Hepatic stellate cell (primary cell): ENCODE measurements at places on chromosomes 11 and 22.
A peak's percentile ranks its signal among the peaks of the same experiment; 100 is the strongest.

DNA sequence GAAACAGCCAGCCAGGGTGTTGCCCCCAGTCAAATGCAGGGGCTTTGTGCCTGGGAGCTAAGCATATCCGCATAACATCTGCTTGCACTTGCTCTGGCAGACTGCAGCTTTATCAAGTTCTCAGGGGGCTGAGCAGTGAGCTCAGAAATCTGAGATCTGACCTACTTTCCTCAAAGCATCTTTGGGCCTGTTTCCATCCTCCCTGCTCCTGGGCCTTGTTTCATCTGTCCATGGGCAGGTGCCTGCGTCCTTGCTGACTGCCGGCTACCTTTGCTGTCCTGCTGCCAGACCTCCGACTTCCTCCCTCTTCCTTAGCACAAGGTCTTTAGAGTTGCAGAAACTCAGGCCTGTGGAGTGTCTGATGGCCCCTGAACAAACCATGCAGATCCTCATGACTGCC lies 131.2 kb upstream of the B3GAT1 start:
- no peak for DNase-seq

GRCh38 chr22:36136475-36136874 lies 24.1 kb downstream of the APOL3 start:
- no peak for DNase-seq

DNA sequence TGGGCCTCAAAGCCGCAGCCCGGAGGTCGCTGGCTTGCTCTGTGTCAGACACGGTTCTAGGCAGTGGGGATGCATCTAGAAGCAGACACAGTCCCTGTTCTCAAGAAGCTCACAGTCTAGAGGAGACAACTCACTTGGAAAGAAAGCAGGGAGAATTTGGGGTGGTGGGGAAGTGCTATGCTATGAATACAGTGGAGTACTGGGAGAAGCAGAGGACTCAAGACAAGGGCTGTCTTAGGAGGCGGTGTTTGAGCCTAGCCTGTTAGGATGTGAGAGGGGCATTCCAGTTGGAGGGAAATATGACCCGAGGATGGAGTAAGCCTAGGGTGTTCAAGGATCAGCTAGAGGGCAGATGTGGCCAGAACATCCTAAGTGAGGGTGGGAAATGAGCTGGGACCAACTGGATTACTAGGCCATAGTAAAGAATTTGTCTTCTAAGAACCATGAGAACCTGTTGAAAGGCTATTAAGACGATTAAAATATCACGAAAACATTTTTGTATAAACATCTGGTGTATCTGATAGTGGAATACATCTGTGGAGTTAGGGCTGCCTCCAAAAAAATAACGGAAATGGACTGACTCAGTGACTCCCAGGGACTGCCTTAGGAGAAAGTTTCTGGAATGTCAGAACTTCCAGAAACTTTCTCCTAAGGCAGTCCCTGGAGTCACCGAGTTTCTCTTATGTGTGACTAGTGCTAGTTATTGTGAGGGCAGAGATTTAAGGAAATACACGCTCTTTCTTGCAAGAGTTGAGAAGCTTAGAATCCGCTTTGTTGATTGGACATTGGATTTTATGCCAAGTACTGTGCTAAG lies 1.1 kb upstream of the PITPNB start:
- DNase-seq: peak; percentile 47

DNA sequence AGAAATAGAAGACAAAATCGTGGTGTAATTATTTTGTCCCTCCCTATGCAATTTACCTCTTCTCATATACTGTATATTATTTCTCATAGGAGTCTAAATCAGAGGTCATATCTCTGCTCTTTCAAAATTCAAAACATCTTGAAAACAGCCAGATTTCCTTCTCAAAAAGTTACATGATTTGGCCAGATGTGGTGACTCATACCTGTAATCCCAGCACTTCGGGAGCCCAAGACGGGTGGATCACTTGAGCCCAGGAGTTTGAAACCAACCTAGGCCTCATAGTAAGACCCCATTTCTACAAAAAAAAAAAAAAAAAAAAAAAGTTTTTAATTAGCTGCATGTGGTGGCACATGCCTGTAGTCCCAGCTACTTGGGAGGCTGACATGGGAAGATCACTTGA lies 29.0 kb upstream of the DNAJB7 start:
- no peak for DNase-seq
